ENCODE measurements at places on chromosomes 13 and 19. TPM values are rescaled to one million over a fixed set of nuclear protein-coding genes. Genes with fewer than 3 reads are reported as not detected.
A peak's percentile ranks its signal among the peaks of the same experiment; 100 is the strongest.

DNA sequence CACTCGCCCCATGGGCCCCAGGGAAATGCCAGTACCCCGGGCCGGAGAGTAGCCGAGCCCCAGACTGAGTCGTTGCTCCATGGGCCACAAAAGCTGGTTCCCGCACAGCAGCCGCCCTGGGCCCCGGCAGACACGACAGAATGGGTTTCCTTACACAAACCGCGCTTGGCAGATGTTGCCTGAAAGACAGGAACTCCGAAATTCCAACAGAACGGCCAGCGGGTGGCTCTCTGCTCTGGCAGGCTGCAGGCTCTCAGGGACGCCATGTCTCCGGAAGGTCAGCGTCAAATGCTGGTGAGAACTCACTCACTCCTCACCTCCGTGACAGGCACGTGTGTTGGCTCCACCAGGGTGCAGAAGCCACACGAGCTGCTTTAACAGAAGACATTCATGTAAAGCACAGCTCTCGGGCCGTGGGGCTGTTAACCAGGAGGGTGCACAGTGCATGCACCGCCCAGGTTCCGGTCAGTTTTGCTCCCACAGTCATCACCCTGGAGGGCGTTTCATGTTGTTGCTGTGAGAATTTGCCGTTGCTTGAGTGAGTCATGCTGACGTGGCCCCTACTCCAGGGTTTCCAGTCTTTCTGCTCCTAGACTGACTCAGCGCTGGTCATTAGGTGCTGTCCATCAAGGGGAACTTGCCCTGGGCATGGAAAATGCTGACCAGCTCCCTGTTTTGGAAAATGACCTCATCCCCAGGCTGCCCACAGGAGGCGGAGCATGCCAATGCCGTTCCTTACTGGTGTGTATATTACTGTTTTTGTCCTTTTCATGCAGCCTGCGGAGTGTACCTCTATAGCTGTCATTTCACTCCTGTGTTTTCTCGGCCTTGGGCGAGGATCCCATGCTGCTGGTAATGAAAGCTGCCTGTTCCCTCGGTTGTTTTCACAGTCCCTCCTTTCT is 44.8 kb downstream of the ANKRD10 start:
- H3K4me1 ChIP-seq: peaks cover 6% of the 10 kb centered on the region
- no peak overlapping the region for H3K4me3 ChIP-seq
- H3K27me3 ChIP-seq: peaks cover 26% of the 10 kb centered on the region
- no peaks in the 10 kb centered on the region for H3K36me3 ChIP-seq

- no peak for DNase-seq
- H3K36me3 ChIP-seq: peaks cover 23% of the 10 kb centered on the region
- H3K4me1 ChIP-seq: peaks cover 18% of the 10 kb centered on the region
- no peaks in the 10 kb centered on the region for H3K27me3 ChIP-seq
- H3K4me3 ChIP-seq: no peak overlapping the region
Observed at GRCh38 chr13:111265701-111266035, 54.8 kb upstream of the TEX29 start.

- H3K4me3 ChIP-seq: no peak overlapping the region
- no peak for DNase-seq
- H3K36me3 ChIP-seq: no peaks in the 10 kb centered on the region
- H3K27me3 ChIP-seq: peaks cover 33% of the 10 kb centered on the region
Observed at GRCh38 chr19:3720349-3720917, 12.2 kb downstream of the TJP3 start.

GRCh38 chr13:103952183-103952582 is 886.0 kb upstream of the SLC10A2 start:
- no peaks in the 10 kb centered on the region for H3K27me3 ChIP-seq
- no peak for DNase-seq
- H3K27ac ChIP-seq: no peak overlapping the region
- H3K4me3 ChIP-seq: no peak overlapping the region
- no peaks in the 10 kb centered on the region for H3K4me1 ChIP-seq

DNA sequence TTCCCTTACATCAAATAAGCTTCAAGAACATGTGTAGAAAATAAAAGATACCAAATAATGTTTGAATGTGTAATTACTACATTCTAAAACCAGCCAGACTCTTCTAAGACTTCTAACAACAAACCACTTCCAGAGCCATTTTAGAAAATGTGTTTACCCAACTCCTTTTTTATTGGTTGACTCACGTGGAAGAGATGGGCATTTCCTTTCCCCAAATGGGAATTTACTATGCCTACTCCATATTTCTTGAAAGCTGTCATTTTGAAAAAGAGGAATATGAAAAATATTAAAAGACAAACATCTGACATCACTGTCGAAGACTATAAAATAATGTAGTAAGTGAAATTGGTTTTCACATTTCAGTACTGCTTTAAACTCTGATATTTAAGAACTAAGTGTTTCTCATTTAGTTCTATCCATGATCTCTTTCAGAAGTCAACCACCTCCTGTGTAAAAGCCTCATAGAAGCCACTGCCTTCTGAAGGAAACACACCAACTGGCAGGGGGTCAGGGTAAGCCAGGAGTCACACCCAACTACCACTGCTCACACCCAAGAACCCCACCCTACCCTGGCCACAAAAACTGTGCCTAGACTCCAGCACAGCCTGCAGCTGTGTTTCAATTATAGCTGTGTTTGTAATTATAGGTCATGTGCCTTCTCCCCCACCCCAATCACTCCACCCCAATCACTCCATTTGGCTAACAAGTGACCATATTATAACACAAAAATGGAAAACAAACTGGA is 86.8 kb downstream of the UBL3 start:
- H3K4me3 ChIP-seq: peak overlapping the region; percentile 31
- H3K27ac ChIP-seq: peak overlapping the region; percentile 87
- no peaks in the 10 kb centered on the region for H3K27me3 ChIP-seq
- DNase-seq: peak; percentile 36

- no peaks in the 10 kb centered on the region for H3K36me3 ChIP-seq
- H3K27me3 ChIP-seq: peaks cover 46% of the 10 kb centered on the region
- H3K4me1 ChIP-seq: peaks cover 8% of the 10 kb centered on the region
- H3K4me3 ChIP-seq: no peak overlapping the region
Observed at GRCh38 chr19:40552848-40553247, 23.8 kb upstream of the SHKBP1 start.

DNA sequence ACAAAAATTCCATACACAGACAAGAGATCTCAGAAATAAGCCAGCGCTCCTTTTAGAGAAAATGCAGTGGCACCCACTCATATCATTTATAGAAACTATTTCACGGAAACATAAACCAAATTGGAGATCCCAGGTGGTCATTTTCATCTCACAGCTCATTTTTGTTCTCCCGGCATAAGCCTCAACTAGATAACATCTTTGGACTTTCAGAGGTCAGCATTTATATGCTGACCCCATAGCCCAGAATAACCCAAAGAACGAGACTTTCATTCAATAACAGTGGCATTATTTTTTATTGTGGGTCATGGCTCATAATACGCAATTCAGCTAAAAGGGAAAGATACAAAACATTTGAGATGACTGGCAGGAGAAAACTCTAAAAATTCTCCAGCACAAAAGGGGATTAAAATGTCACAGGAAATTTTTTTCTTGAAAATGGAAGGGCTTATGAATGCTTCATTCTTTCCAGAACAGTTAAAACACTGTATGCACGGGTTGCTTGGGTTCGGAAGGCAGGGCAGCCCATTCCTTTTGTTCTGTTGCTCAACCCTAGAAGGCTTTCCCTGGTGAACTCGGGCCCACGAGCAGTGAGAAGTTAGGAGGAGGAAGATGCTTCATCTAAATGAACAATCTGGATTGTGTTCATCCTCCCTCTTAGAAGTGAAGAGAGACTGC is 24.0 kb downstream of the STARD13 start:
- H3K27me3 ChIP-seq: peaks cover 4% of the 10 kb centered on the region
- H3K4me1 ChIP-seq: no peaks in the 10 kb centered on the region
- H3K4me3 ChIP-seq: no peak overlapping the region
- H3K27ac ChIP-seq: no peak overlapping the region

GRCh38 chr19:7944177-7944761 is 803 bp upstream of the TIMM44 start:
- peak overlapping the region; percentile 89 for H3K4me3 ChIP-seq
- peak overlapping the region; percentile 96 for H3K27ac ChIP-seq
- H3K4me1 ChIP-seq: peaks cover 32% of the 10 kb centered on the region
- DNase-seq: peak; percentile 90
- H3K36me3 ChIP-seq: peaks cover 8% of the 10 kb centered on the region
- H3K27me3 ChIP-seq: no peaks in the 10 kb centered on the region

GRCh38 chr13:113415825-113416224 is 37.5 kb downstream of the ADPRHL1 start:
- H3K4me3 ChIP-seq: no peak overlapping the region
- no peaks in the 10 kb centered on the region for H3K4me1 ChIP-seq
- no peak for DNase-seq
- H3K27ac ChIP-seq: no peak overlapping the region
- H3K36me3 ChIP-seq: no peaks in the 10 kb centered on the region
- no peaks in the 10 kb centered on the region for H3K27me3 ChIP-seq

- H3K4me1 ChIP-seq: peaks cover 10% of the 10 kb centered on the region
- DNase-seq: no peak
- no peak overlapping the region for H3K4me3 ChIP-seq
- peaks cover 45% of the 10 kb centered on the region for H3K27me3 ChIP-seq
- no peak overlapping the region for H3K27ac ChIP-seq
- no peaks in the 10 kb centered on the region for H3K36me3 ChIP-seq
Observed at GRCh38 chr13:31011193-31011860, 78.9 kb downstream of the TEX26 start.

Gene LMTK3
- total RNA-seq: 3.7 TPM

Gene PSG7
- not detected for total RNA-seq

Gene SIGLEC8
- total RNA-seq: not detected

Gene S1PR2
- 6.1 TPM for total RNA-seq

Gene MBD3L3
- not detected for total RNA-seq

Gene FREM2
- total RNA-seq: not detected

Gene MIA
- 0.89 TPM for total RNA-seq

Gene AMER2
- total RNA-seq: not detected

Gene MYPOP
- 9.7 TPM for total RNA-seq
